ENCODE measurements at places on chromosomes 6 and 20. TPM values are rescaled to one million over a fixed set of nuclear protein-coding genes. Genes with fewer than 3 reads are reported as not detected.

GRCh38 chr20:43942201-43942590 is 27.5 kb downstream of the TOX2 start:
- DNase-seq, result no peak
- peak overlapping the region; percentile 73 for H3K27ac ChIP-seq
- no peak overlapping the region for H3K4me3 ChIP-seq
- peaks cover 29% of the 10 kb centered on the region for H3K4me1 ChIP-seq
- H3K27me3 ChIP-seq, result no peaks in the 10 kb centered on the region
- H3K36me3 ChIP-seq, result no peaks in the 10 kb centered on the region

- no peaks in the 10 kb centered on the region for H3K36me3 ChIP-seq
- H3K4me3 ChIP-seq, result no peak overlapping the region
- peaks cover 4% of the 10 kb centered on the region for H3K4me1 ChIP-seq
Observed at GRCh38 chr20:1933465-1933870, 38.3 kb downstream of the SIRPA start.

- H3K4me3 ChIP-seq, result peak overlapping the region; percentile 58
- H3K4me1 ChIP-seq, result peaks cover 17% of the 10 kb centered on the region
- peak overlapping the region; percentile 5 for H3K27ac ChIP-seq
- no peak for DNase-seq
- H3K27me3 ChIP-seq, result no peaks in the 10 kb centered on the region
- no peaks in the 10 kb centered on the region for H3K36me3 ChIP-seq
Observed at GRCh38 chr6:93418408-93419303, 703 bp downstream of the EPHA7 start.

- no peaks in the 10 kb centered on the region for H3K27me3 ChIP-seq
- H3K4me1 ChIP-seq, result peaks cover 42% of the 10 kb centered on the region
Observed at GRCh38 chr6:33620158-33620855, 815 bp upstream of the ITPR3 start.

GRCh38 chr20:59063358-59064213 is 21.0 kb upstream of the PRELID3B start:
- no peaks in the 10 kb centered on the region for H3K36me3 ChIP-seq
- H3K27me3 ChIP-seq, result no peaks in the 10 kb centered on the region
- H3K27ac ChIP-seq, result no peak overlapping the region
- H3K4me1 ChIP-seq, result no peaks in the 10 kb centered on the region
- H3K4me3 ChIP-seq, result no peak overlapping the region
- peak; percentile 68 for DNase-seq

ULBP1 gene
- total RNA-seq, result not detected

FKBP1C gene
- total RNA-seq, result not detected

DNA sequence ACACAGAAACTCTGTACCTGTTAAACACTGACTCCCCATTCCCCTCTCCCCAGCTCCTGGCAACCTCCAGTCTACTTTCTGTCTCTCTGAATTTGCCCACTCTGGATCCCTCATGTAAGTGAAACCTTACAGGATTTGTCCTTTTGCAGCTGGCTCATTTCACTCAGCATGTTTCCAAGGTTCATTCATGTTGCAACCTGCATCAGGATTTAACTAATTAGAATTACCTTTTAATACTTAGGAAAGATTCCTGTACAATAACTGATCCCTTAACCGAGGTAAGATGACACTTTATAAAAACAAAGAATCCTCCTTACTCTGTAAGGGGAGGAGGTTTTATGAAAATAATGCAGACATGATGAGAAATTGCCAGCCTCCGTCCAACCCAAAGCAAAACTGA is 113.1 kb upstream of the MTHFD1L start:
- no peak for DNase-seq
- no peak overlapping the region for H3K27ac ChIP-seq
- no peaks in the 10 kb centered on the region for H3K27me3 ChIP-seq
- no peaks in the 10 kb centered on the region for H3K4me1 ChIP-seq
- no peaks in the 10 kb centered on the region for H3K36me3 ChIP-seq

- no peaks in the 10 kb centered on the region for H3K27me3 ChIP-seq
- H3K4me1 ChIP-seq, result peaks cover 12% of the 10 kb centered on the region
- no peak overlapping the region for H3K27ac ChIP-seq
Observed at GRCh38 chr20:48403167-48403761, 424.5 kb downstream of the PREX1 start.

DNA sequence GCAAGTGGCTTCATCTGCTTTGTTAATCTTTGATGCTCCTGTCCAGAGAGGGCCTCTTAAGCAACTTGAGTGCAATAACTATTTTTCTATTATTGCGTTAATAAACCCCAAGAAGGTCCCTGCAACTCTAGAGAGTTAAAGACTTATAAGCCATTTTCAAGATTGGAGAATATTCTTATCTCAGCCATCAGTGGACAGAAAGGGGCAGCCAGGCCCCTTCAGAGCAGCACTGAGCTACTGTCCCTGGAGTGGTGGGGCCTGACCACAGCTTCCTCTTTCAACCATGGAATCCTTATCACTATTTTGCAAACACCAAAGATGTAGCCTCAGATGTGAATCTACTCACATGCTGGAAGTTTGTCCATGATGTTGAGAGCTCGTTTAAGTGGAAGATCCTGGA is 2.8 kb upstream of the MAS1L start:
- no peak for DNase-seq
- no peaks in the 10 kb centered on the region for H3K27me3 ChIP-seq
- no peak overlapping the region for H3K27ac ChIP-seq
- H3K4me1 ChIP-seq, result no peaks in the 10 kb centered on the region
- no peaks in the 10 kb centered on the region for H3K36me3 ChIP-seq

DNA sequence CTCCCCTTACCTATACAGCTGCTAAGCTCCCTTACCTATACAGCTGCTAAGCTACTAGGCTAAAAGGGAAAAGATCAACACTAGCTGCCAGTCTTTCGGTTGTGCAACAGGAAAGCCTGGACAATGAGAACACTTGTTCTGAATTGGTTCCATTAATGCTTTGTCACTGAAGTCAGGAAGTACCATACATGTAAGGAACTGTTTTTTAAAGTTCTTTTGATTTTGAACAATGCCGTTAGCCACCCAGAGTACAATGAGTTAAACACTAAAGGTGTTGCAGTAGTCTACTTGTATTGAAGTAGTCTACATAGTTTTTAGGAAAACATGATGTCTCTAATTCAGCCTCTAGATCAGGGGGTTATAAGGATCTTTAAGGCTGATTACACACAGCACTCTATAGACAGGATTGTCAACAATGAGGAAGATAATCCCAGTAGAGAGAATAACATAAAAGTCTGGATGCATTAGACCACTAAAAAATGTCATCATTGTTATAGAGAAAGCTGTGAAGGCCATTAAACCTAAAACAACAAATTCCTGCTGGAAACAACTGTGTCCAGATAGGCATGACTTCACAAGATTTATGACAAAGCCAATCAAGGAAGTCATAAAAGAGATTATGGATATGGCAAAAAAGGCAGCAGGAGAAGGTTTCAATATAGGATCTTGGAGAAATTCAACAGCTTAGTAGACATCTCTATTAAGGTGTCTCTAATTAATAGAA is 306.3 kb downstream of the PHF3 start:
- no peaks in the 10 kb centered on the region for H3K4me1 ChIP-seq
- H3K4me3 ChIP-seq, result no peak overlapping the region
- peak; percentile 67 for DNase-seq

CRISP2 gene
- total RNA-seq, result not detected

TSBP1 gene
- not detected for total RNA-seq
